ENCODE measurements at places on chromosomes 13 and 19. TPM values are rescaled to one million over a fixed set of nuclear protein-coding genes. Genes with fewer than 3 reads are reported as not detected.

- DNase-seq: no peak
Measured at GRCh38 chr13:60716313-60716712, 319.3 kb downstream of the TDRD3 start.

GRCh38 chr19:12034620-12035019, 859 bp downstream of the ZNF433 start:
- no peak for DNase-seq

GRCh38 chr19:49441210-49441959, at the start of gene SLC17A7:
TSS of gene SLC17A7 (minus strand) at chr19:49441527. CDS start at chr19:49441379, 148 bp downstream.
- no peak for DNase-seq

DNA sequence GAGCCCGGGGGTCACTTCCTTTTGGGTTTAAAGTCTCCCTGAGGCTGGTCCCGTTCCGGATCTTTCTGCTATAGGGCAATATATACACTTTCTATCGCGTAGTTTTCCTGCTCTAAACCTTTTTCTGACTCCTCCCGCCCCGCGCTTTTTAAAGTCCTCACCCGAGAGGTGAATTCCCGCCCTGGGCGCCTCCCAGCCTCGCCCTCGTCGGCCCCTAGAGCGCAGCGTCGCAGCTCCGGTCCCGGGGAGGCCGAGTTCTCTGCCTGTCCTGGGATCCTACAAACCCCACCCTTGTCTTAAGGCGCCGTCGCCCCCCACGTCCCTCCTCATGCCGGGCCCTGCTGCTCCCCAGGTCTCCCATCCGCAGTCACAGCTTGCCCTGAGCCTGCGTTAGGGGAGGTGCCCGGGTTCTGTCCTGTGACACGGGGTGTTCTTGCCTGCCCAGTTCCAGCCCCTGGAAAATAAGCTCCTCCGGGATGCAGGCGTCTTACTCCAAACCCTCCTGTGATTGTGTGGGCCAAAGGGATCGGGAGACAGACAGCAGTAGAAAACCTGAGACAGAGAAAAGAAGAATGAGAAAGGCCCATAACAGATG, 491 bp downstream of the ZNF525 start:
- DNase-seq: peak; percentile 2

- DNase-seq: no peak
Measured at GRCh38 chr19:13937479-13938300, 527 bp downstream of the PODNL1 start.

DNA sequence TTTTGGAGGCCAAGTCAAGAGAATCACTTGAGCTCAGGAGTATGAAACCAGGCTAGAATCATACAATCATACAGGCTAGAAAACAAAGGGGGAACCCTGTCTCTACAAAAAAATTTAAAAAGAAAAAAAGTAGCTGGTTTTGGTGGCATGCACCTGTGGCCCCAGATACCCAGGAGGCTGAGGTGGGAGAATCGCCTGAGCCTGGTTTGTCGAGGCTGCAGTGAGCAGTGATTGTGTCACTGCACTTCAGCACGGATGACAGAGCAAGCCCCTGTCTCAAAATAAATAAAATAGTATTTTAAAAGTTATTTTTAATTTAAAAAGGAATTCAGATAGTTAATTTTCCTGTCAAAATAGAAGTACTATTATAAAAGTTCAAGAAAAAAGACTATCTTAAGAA, 369.1 kb upstream of the SLITRK5 start:
- no peak for DNase-seq

GRCh38 chr13:91346850-91347201, 661 bp upstream of the MIR17HG start:
- DNase-seq: no peak

Gene SETDB2
- total RNA-seq: 6.4 TPM

Gene ATP4A
- not detected for total RNA-seq

Gene DLL3
- 0.32 TPM for total RNA-seq
